Stimulated activated effector memory CD8-positive, alpha-beta T cell treated with anti-CD3 and anti-CD28 coated beads, Interleukin-12 subunit alpha, Interleukin-12 subunit beta, amount 100 ng/mL, for 72 hours (primary cell): ENCODE measurements at places on chromosomes 1 and 21.

DNA sequence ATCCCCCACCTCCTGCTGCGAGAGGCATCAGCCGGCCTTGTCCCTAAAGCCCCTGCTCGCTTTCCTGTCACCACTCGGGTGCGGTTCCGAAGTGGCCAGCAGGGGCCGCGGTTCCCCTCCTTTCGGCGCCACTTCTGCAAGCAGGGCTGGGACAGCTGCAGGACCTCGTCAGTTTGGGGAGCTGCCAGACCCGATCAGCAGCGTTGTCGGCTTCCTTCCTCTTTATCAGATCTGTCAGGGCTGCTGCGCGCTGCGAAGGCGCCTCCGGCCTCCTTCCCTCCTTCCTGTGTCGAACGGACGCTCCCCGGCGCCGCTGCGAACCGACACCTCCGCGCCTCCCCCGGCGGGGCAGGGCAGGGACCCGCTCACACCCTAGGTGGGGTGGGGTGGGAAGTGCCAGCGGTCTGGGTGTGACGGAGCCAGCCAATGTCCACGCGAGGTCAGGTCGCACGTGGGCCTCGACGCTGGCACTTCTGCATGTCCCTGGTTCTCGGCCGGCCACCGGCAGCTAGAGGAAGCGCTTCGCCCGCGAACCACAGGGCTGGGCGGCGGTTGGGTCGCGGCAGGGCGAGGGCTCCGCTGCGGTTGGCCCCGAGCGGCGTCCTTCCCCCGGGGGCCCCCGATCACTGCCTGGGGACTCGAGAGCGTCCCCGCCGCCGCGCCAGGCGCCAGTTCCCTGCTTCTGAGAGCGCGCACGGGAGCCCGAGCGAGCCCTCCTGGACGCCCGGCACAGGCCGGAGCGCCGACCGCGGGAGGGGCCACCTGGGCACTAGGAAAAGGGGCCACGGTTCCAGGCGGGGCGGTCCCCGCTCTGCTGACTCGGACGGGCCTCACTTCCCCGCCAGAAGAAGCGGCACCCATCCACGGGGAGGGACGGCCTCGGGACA is 81.8 kb downstream of the RUNX3 start:
- DNase-seq, result peak; percentile 89

GRCh38 chr1:168760781-168761180 is 31.8 kb upstream of the DPT start:
- DNase-seq, result no peak

- DNase-seq, result no peak
Observed at GRCh38 chr1:78072216-78072615, 26.4 kb downstream of the GIPC2 start.

- DNase-seq, result no peak
Observed at GRCh38 chr1:51690285-51690961, 73.5 kb downstream of the OSBPL9 start.

DNA sequence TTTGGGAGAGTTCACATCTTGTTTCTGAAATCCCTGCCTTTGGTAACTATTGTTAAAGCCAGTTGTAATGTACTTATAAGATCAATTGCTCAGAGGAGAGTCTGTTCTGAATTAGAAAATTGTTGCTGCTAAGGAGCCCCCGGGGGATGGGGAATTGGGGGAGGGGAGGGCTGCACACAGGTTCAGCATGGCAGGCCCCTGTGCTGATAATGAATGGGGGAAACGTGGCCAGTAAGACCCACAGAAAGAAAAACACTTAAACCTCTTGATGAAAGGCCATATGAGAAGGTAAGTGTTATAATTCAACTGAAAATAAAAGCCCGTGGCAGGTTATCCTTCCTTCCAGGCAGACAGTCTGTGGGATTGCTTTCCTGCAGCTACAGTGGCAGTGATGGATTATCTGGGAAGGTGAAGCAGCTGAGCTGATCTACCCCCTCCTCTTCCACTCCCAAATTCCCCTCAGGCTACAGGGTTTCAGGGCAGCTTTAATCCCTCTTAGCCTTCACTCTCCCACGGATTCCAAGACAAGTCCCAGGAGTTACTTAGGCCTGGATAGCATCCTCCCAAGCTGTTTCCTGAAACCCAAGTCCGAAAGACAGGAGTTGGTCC is 398.8 kb downstream of the TBX15 start:
- no peak for DNase-seq

- DNase-seq, result no peak
Observed at GRCh38 chr1:6443339-6444115, 19.0 kb downstream of the ESPN start.

GRCh38 chr1:114468047-114468446 is 43.0 kb downstream of the TRIM33 start:
- no peak for DNase-seq

GRCh38 chr1:19654386-19654785 is 10.3 kb downstream of the NBL1 start:
- DNase-seq, result no peak

DNA sequence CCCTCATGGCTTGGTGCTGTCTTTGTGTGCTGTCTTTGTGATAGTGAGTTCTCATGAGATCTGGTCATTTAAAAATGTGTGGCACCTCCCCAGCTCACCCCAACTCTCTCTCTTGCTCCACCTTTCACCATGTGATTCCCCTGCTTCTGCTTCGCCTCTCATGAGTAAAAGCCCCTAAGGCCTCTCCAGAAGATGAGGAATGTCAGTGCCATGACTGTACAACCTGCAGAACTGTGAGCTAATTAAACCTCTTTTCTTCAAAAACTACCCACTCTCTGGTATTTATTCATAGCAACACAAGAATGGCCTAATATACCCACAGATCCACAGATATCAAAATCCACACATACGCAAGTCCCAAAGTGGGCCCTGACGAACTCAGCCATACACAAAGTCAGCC is 88.9 kb upstream of the PPP2R5A start:
- DNase-seq, result no peak

DNA sequence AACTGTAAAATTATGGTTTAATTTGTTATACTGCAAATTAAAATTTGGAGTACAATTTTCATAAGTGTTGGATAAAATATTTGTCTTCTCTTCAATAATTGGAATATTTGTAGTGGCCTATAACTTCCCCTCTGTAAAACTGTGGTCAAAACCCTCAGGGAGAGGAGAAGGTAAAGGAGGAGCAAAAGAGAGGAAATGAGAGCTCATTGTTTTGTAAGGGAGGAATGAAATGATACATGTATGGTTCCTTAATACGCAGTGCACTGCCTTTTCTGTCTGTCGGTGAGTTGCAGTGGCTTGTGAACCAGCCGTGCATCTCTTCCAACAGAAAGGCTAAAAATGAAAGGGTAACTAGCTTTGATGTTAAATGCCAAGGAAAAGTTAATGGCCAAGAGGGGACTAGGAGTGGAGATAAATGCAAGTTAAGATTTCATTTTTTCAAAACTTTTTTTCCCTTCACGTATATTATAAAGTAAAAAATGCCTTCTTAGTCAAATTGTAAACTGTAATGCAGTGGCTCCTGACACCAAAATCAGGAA is 26.4 kb downstream of the LRRC8D start:
- no peak for DNase-seq

GRCh38 chr1:20588634-20589225 is at the start of gene CDA:
Gene CDA (plus strand): TSS chr1:20589097. CDS start chr1:20589130, 33 bp downstream.
- no peak for DNase-seq

- DNase-seq, result no peak
Observed at GRCh38 chr1:78663923-78664322, 14.3 kb downstream of the IFI44 start.

GRCh38 chr1:231039161-231040018 is 664 bp downstream of the FAM89A start:
- peak; percentile 21 for DNase-seq

- no peak for DNase-seq
Observed at GRCh38 chr1:155254714-155255242, 505 bp downstream of the ENTREP3 start.

DNA sequence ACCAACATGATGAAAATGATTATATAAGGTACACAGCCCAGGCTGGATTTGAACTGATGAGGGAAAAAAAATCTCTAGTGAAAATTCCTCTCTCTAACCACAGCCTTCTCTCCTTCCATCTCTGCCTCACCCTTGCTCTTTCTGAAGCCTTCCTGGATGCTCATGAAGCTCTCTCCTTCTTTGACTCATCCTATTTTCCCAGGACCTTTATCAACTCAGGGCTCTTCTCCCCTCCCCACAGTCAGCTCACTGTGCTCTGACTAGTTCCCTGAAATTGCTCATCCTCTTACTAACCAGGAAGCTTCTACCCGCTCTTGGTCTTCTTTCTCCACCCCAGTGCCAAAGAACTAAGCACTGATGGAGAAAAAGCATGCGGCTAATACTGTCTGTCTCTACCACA is 46.4 kb upstream of the ERG start:
- DNase-seq, result no peak

GRCh38 chr1:71350805-71351204 is 270.0 kb upstream of the ZRANB2 start:
- DNase-seq, result no peak

GRCh38 chr1:37839676-37840075 is 19.7 kb downstream of the MTF1 start:
- no peak for DNase-seq

DNA sequence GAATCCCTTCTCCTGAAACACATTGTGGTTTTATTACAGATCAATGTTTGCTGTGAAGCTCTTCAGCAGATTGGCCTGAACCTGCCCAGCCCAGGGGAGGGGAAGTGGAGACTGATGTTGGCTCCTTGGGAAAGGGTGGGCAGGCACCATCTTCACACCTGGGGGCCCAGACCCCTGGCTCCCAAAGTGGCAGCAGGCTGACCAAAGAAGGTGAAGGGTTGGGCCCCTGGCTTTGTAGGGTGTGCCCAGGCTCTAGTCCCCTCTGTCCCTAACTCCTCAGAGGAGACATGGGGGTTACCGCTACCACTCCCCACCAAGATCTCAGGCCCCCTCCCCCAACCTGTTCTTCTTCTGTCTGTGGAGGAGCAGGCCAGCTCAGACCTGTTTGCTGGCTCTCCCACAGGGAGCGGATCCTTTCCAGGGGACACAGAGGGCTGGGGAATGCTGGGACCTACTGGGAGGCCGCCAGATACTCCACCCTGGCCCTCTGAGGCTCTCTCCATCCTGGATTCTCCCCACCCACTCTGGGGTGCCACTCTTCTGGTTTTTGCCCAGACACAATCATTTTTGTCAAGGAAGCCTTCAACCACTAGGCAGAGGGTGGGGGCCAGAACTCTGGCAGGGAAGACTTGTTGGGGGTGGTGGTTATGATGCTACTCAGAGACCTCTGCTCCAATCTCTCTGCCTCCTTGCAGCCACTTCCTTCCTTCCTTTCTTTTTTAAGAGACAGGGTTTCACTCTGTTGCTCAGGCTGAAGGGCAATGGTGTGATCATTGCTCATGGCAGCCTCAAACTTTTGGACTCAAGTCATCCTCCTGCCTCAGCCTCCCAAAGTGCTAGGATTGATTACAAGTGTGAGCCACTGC is 5.0 kb upstream of the EFNA3 start:
- no peak for DNase-seq

GRCh38 chr21:34589511-34590282 is 25.2 kb downstream of the RCAN1 start:
- DNase-seq, result no peak

- DNase-seq, result no peak
Observed at GRCh38 chr1:164774413-164774812, 215.4 kb downstream of the PBX1 start.

GRCh38 chr1:151318975-151319374 is 8.2 kb downstream of the PI4KB start:
- no peak for DNase-seq

DNA sequence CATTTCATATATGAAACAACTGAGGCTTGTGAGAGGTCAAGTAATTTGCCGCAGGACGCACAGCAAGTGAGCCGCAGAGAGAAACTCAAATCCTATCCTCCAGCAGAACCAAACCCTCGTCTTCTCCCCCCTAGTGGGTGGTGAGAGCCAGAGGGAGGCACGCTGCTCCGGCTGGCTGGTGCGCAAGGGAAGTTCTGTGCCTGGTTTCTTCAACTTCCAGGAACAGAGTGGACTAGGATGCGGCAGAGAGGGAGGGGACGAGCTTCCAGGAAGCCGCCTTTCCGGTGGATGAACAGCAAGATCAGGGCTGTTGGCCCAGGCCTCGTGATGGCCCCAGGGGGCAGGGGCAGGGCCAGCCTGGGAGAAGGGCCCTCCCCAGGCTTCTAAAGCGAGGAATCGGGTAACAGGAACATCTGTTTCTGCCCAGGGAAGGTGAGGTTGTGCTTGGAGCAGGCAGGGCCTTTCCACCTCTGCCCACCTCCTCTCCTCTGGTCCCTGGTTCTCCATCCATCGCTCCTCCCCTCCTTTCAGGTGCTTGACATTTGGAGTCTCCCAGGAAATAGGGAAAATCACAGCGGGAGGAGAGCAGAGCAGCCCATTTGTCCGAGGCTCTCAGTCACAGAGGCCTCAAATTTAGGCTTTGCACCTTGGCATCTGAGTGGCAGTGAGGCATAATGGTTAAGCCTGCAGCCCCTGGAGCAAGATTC is 16.8 kb upstream of the PDIK1L start:
- DNase-seq, result no peak

DNA sequence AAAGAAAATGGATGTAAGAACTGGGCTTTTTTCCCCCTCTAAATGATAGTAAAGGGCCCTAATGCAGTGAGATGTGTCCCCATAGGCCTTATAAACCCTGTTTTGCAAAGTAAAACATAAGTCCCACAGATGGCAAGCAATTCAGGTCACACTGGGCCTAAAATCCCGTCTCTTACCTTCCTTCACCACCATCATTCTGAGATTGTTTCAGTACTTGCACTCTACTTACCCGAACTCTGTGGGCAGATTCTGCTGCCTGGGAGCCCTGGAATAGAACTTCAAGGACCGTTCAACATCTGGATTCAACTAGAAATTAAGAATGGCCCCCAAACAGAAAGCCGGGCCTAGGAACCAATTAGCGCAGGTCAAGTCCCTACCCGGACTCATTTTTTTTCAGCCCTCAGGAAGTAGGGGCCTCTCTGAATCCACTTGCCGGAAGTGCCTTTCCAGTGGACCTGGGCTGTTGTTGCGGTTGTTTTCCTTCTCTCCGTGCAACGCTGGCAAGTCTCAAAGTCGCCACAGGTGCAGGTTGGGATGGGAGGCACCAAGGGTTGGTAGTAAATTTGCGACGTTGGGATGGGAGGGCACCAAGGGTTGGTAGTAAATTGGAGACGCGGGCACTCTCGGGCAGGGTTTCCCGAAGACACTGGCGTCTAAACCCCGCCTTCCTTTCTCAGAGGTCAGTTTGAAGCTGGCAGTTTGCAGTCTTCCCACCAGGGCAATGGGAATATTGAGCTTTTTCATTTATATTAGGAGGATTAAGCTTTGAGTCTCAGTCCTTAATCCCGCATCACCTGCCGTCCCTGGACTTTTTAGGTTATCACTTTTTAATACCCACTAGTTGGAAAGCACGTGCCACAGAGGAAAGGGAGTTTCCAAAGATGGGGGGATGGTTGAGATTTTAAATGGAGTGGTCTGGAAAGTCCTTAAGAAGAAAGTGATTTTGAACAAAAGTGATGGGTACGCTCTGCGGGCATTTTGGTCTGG is at the start of gene TMEM69:
TMEM69 (plus strand) TSS at position 428 of the 987 bp plus-strand sequence. CDS start 2,888 bp downstream, outside the sequence.
- peak; percentile 92 for DNase-seq
